ENCODE measurements at places on chromosomes 4 and X. TPM values are rescaled to one million over a fixed set of nuclear protein-coding genes. Genes with fewer than 3 reads are reported as not detected.

TMEM144 gene
- 13.2 TPM for total RNA-seq

KIAA1210 gene
- not detected for total RNA-seq

DNA sequence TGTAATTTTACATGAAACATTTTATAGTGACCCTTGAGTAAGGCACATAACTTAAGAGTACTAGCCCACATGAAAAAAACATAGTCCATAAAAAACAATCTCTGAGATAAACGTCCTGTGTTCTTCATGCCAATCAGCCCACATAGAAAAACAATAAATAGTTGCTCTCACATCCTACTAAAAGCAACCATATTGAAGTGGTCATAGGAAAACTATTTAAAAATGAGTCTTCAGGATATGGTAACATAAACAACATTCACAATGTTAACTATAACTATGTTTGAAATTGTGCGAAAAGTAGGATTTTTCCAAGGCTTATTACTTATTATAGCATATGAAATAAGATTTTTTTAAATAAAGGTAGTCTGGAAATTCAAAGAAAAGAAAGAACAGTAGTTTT lies 77.1 kb upstream of the EPHA5 start:
- DNase-seq, result no peak

DNA sequence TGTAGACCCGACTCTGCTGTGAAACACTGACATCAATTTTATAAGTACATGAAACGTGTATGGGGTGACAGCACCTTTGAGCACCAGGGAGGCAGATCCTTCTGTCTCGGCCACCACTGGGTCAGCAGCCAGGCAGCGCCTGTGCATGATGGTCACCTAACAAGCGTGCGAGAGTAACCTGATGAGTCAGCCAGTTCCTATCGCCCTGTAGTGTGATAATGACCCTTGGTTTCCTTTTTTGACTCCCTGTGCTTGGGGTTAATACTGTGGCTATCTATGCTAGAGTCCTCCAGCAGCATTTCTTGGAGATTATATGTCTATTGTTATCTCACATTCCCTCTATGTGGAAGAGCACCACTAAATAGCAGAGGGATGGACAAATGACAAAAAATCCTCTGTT lies 101.6 kb downstream of the NPNT start:
- no peak for DNase-seq

DNA sequence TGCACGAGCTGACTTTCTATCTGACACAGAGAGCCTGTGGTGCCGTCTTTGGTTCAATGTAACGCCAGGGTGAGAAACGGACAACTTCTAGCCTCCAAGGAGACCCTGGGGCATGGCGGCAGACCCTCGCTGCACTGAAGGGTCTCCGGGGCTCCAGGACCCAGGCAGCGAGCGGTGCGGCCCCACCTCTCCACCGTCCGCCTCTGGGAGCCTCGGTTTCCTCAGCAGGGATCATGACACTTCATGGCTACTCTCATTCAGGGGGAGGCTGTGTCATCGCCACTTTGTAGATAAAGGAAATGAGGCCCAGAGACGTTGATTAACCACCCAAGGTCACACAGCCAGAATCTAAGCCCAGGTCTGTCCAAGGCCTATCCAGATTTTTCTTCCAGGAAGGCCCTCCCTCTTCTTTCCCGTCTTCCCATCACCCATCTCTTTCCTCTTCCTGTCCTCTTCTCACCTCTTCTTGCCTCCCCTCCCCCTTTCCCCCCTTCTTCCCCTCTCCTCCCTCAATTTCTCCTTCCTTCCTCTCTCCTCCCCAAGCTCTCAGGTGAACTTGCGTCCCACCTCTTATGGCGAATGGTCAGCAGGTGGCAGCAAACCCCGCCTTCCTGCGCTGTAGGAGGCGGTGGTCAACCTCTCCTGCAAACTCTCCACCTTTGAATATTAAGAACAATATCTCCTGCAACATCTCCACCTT lies 69.3 kb upstream of the HMX1 start:
- no peak for DNase-seq

VCX gene
- total RNA-seq, result not detected
